CD4-positive, alpha-beta T cell treated with Interferon alpha-2 for 1 hour (primary cell): ENCODE measurements at places on chromosomes 7 and 10.

GRCh38 chr7:94761451-94761850 lies 105.5 kb upstream of the SGCE start:
- DNase-seq = no peak

GRCh38 chr10:86316274-86316835 lies 50.2 kb downstream of the GRID1 start:
- DNase-seq = no peak

GRCh38 chr10:35194906-35195305 lies 68.3 kb downstream of the CREM start:
- DNase-seq = peak; percentile 87

DNA sequence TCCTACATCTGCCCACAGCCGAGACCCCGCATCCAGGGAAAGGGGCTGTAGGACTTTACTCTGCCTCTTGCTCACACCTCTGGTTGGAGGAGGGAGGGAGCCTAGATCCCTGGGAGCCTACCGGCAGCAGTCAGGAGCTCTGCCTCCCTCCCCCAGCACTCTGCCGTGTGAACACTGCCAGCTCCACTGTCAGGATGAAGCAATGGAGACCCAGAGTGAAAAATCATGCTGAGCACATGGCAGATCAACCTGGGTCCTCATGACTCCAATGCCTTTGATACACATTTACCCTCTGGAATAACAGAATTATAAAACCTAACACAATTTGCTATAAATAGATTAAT lies 477.7 kb downstream of the TNS3 start:
- DNase-seq = no peak

GRCh38 chr10:47060993-47061500 lies 149.8 kb downstream of the PTPN20 start:
- no peak for DNase-seq

GRCh38 chr10:91864099-91864498 lies 45.2 kb downstream of the FGFBP3 start:
- DNase-seq = no peak

- peak; percentile 29 for DNase-seq
These were observed 1.6 kb downstream of the SAMD9L start for GRCh38 chr7:93146472-93147141.

DNA sequence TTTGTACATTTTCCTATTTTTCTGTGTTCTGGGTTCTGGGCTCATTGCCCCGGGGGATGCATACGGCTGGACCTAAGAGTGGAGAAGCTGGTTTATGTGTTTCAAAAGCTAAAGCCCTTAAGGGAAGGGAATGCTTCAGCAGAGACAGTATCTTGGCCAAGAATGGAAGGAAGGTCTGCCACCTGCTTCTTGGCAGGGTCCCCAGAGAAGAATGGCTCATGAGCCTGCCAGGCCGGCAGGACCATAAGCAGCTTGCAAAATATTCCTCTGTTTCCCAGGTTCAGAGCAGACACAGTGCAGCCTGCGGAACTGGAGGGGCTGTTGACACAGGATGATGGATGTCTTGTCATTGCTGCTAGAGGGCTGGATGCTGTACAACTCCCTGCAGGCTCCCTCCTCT lies 7.8 kb upstream of the ABHD11 start:
- no peak for DNase-seq

GRCh38 chr7:87370660-87371180 lies 25.3 kb downstream of the CROT start:
- no peak for DNase-seq

- no peak for DNase-seq
These were observed 195.6 kb upstream of the RHOBTB1 start for GRCh38 chr10:61139592-61139953.

- no peak for DNase-seq
These were observed 13.2 kb upstream of the ENO4 start for GRCh38 chr10:116836083-116836482.

DNA sequence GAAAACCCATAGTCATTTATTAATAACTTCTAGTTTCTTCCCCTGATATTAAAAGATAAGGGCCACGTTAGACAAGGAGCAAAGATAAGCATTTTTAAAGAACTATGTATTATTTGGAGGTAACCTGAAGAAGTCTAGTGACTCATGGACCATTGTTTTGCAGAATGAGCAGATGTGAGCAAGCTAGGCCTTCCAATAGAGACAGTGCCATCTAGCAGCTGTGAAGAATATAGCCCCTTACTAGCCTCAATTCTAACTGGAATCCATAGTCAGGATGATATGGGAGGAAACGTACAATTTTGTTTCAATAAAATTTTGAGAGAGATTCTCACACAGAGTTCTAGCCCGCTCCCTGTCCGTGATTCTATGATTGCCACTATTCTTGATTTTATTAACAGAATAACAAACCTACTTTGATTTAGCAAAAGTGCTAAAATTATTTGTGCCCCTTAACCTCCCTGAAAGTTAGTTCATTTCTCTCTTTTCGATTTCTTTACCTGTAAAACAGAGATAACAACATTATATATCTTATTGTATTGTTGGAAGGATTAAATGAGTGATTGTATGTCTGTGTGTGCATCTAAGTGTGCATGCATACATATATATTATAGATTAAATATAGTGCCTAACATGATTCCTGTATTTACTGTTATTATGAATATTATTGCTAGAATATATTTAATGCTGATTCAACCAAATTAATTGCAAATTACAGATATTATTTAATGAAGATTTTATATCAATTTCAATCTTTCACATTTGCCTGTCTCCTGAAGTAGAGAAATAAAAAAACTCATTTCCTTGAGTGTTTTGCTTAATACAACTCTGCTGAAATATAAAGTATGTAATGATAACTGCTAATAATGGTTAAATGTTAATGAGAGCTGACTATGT lies 22.7 kb downstream of the FAM237B start:
- DNase-seq = peak; percentile 7

DNA sequence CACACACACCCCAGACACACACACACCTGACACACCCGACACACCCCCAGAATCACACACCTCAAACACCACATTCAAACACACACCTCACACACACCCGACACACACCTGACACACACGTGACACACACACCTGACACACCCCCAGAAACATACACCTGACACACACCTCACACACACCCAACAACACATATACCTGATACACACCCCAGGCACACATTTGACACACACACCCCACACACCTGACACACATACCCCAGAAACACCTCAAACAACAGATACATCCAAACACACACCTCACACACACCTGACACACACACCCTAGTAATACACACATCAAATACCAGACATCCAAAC lies 652 bp upstream of the CALY start:
- DNase-seq = no peak

DNA sequence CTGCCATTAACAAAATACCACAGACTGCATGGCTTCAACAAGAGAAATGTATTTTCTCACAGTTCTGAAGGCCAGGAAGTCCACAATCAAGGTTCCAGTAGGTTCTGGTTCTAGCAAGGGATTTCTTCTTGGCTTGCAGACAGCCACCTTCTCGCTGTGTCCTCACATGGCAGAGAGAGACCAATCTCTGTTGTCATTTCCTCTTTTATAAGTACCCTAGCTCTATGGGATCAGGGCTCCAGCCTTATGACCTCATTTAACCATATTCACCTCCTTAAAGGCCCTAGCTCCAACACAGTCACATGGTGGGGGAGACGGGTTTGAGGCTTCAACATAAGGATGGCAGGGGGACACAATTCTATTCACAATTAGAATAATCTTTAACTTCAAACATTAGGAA lies 23.6 kb downstream of the ABI1 start:
- DNase-seq = no peak

GRCh38 chr10:6009150-6009549 lies 31.8 kb upstream of the IL15RA start:
- DNase-seq = no peak

DNA sequence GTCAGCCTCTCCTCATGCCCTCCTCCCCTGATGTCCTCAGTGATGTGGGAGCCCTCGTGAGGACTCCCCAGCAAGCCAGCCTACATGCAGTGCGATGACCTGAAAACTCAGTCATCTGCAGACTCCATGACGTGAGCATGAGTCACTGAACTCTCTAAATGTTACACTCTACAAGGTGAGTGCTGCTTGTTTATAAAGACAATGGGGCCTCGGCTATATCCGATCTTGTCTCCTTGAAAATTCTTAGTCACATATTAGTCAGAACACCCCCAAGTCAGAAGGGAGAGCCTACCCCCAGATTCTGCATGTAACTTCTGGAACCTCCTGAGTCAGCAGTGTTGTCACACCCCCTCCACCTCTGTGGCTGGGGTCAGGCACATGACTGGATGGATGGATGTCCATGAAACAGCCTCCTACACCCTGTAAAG lies 673.8 kb downstream of the INHBA start:
- no peak for DNase-seq

GRCh38 chr10:83917537-83918506 lies 221.5 kb upstream of the GHITM start:
- no peak for DNase-seq

DNA sequence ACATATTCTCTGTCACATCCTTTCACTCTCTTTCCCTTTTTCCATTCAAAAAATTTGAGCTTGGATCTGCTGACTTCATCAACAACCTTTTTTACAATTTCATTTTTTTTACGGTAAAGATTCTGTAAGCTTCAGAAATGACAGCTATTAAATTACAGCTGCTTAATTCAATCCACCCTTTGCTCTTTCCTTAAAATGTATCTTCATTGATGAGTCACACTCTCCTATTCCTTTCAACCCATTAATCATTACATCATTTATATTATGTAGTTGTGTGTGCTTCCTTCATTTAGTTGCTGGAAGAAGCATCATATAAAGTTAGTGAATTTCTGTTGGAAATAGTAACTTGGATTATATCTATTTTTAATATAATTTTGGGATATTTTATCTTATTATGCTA lies 67.1 kb upstream of the MAGI2 start:
- no peak for DNase-seq

GRCh38 chr10:14025283-14026189 lies 305.2 kb downstream of the FRMD4A start:
- DNase-seq = no peak

- no peak for DNase-seq
These were observed 263.3 kb downstream of the TNS3 start for GRCh38 chr7:47318395-47319182.

DNA sequence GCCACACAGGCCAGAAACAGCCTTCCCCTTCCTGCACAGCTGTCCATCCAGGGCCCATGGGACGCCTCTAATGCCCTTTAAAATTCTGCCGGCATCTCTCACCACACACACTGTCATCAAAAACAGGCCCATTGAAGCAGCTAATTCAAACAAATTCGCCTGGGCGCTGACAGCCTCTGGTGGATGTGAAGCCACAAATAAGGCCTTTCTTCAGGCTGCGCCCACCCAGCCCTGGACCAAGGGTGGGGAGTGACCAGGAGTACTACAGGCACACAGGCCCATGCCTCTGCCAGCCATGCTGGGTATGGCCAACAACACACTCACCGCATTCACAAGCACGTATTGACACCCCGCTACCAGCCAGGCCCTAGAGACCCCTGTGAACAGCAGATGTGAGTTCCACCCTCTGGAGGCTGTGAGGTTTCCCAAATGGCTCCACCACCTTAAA lies 54.6 kb downstream of the SLIT1 start:
- no peak for DNase-seq

GRCh38 chr7:18555968-18556367 lies 60.4 kb downstream of the HDAC9 start:
- no peak for DNase-seq

- DNase-seq = no peak
These were observed 53.4 kb downstream of the WNT2 start for GRCh38 chr7:117269417-117269816.

DNA sequence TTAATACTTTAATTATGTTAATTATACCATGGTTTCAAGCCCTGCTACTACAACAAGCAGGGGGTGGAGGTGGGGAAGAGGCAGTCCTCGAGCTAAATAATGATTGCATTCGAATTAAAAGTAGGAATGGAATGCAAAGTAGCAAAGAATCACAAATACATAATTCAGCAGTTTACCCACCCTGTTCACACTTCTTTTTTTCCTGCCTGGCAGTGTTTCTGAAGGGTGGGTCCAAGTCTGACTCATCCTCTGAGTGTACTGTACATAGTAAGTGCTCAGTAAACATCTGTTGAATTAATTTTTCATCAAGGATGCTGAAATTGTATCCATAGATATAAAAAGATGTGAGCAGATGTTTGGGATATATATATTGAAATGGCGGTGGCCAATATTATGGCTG lies 778.8 kb downstream of the LRMDA start:
- no peak for DNase-seq

DNA sequence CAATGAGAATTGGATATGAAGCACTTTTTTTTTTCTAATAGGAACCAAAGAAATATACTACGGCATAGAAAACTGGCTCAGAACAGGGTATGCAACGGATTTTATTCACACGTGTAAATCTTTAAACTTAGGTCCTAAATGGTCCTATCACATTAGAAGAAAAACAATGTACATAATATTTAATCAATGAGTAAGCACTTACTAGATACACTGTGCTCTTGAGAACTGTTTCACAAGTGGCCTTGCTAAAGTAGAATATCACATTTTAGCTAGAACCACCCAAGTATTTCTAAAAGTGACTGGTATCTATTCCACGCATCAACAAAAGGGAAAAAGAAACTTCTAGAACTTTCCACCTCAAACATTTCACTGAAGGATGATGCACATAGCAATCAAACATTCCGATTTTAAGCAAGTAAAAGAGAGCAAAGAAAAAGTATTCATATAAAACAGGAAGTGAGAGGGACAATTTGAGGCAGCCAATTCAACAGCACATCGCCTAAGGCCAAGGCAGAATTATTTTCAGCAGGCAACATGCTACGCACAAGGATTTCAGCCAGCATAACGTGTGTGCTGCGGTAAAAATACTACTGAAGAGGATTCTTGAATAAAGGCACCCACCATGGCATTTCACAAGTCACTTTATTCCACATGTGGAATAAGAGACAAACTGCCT lies 55.8 kb downstream of the PARD3 start:
- DNase-seq = no peak

DNA sequence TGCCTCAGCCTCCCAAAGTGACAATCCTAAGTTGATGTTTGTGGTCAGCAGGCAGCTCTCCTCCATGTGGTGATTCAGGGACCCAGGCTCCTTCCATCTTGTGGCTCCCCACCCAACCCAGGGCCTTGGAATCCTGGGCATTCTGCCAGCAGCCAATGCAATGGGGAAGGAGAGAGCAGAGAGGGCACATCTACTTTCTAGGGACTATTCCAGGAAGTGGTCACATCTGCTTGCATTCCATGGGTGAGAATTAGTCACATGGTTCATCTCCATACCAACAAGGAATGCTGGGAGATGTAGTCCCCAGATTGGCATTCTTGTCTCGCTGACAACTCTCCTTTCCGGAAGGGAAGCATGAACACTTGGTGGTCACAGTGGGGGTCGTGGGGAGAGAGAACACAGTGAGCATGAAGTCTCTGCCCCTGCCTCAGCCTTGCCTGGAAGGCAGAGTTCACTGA lies 9.9 kb upstream of the SRRM3 start:
- DNase-seq = no peak

GRCh38 chr7:114942446-114943175 lies 20.7 kb downstream of the MDFIC start:
- no peak for DNase-seq

- no peak for DNase-seq
These were observed 83.3 kb downstream of the NT5C2 start for GRCh38 chr10:103109821-103110220.

GRCh38 chr7:155287284-155287935 lies 10.3 kb upstream of the INSIG1 start:
- DNase-seq = no peak
